NCI-H187 (cell line): ENCODE measurements at places on chromosomes 1 and 21.

GRCh38 chr1:244405856-244406255, 45.9 kb downstream of the ADSS2 start:
- DNase-seq: no peak

- no peak for DNase-seq
These were observed 149.8 kb downstream of the PTPRC start for GRCh38 chr1:198788561-198789064.

DNA sequence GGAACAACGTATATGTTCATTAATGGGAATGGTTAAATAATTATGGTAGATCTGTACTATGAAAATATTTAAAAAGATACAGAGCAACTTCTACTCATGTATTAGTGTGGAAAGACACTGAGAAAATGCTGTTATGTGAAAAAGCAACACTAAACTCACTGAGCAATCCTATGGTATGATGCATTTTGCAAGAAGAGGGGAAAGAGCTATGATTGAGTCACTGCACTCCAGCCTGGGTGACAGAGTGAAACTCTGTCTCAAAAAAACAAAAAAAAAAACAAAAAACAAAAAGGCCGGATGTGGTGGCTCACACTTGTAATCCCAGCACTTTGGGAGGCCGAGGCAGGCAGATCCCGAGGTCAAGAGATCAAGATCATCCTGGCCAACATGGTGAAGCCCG, 44.4 kb downstream of the ATP5PO start:
- no peak for DNase-seq

DNA sequence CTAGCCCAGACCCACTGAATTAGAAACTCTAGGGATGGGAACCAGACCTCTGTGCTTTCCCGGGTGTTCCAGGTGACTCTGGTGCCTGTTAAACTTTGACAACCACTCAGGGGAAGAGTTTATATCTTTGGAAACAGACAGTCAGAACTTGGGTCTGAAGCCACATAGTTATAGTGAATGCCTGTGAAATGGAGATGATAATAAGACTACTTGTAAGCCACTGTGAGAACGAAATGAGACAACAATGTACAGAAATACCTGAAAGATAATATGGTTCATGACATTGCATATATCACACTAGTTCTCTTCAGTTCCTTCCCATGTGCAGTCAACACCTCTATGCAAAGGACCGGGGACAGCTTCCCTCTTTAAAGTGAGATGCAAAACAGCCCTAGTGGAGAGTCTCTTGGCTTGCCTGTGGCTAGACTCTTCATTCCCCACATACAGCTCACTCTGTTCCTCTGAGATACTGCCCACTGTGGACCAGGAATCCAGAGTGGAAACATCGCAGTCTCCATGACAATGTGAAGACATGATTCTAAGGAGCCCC, 287.5 kb downstream of the ASTN1 start:
- no peak for DNase-seq

DNA sequence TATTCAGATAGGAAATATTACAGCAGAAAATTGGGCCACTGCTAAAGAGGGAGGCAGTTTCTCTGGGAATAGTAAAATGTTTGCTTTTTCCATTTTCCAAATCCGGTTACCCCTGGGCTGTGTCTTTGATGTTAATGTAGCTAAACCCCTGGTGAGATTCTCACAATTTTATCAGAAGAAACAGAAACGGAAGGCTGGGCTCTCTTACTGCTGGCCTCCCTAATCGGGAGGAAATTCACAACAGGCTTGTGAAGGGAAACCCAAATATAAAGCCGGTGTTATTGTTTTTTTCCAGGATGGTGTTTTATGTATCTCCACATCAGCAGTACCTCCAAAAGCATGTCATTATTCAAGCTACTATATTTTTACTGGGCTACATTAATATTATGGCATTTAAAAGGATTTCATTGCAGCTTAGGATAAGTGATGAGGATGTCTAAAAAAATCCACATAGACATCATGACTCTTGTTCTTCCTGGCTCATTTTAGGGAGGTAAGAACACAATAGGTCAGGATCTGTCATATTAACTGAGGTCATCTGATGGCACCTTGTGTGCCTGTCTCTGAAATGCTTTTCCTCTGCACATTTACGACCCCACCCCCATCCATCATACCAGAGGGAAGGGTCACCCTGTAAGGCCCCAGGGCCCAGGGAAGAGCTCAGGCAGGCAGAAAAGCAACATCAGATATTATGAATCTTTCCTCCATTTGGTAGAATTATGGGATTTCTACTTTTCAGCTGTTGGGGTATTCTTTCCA, 158.7 kb downstream of the DSCAM start:
- DNase-seq: no peak

GRCh38 chr1:53685272-53686051, 53.5 kb downstream of the GLIS1 start:
- no peak for DNase-seq
